HepG2 (cell line): ENCODE measurements at places on chromosomes 6 and 20. TPM values are rescaled to one million over a fixed set of nuclear protein-coding genes. Genes with fewer than 3 reads are reported as not detected.

SEL1L2 gene
- total RNA-seq: not detected in 2 replicates

STK38 gene
- total RNA-seq: 20.7 and 25.5 TPM in 2 replicates

JPH2 gene
- not detected in 2 replicates for total RNA-seq

C6orf132 gene
- total RNA-seq: 1.5 and 3.0 TPM in 2 replicates

THBD gene
- total RNA-seq: not detected in 2 replicates

BNIP5 gene
- not detected in 2 replicates for total RNA-seq

DNA sequence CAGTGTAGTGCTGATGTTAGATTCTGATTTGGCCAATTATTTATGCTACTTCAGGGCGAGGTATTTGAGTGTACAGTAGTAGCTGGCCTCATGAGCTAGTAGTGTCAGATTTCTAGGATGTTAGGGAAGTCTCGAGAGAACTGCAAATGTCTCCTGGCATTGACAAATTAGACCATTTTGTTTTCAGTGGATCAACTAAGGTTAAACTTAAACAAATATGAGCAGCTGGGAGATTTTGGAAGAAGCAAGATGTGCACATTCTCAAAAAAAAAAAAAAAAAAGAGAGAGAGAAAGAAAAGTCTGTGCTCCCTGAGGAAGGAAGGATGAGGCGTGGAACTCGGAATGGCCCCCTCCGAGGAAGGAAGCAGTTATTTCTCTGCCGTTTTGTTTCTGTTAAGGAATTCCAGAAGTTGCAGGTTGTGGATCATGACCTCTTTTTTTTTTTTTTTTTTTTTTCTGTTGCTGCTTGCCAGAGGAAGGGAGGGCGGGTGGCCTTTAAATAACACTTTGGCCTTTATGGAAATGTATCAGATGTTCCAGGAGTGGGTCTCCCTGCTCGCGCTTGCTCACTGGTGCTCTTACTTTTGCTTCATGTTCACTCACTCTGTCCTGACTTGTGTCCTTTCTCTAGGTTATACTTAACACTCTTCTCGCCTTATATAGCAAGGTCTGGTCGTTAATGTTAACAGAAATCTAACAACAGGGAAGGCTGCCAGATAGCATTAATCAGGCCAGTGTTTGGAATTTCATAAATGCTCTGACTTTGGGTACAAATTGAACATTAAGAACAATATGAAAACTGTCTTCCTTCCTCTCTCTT is 124.4 kb downstream of the TCP11 start:
- DNase-seq: no peak

DNA sequence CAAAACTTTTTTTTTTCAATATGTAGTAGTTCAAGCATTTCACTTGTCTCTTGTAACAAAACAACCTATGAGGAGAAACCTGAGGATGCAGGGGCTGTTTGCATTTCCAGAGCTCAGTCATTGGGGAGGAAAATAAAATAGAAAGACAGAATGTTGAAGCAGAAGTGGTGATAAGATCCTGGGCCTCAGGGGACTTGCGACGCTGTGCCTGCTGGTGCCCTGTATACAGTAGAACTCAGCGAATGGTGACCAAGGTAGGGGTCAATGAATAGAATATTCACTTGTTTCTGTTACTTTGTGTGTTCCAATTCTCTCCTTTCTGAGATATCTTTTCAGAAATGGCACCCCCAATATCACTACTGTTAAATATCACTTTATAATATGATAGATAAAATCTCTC is 271.6 kb downstream of the FARS2 start:
- no peak for DNase-seq

GRCh38 chr6:65787787-65788186 is 80.8 kb upstream of the EYS start:
- no peak for DNase-seq

DNA sequence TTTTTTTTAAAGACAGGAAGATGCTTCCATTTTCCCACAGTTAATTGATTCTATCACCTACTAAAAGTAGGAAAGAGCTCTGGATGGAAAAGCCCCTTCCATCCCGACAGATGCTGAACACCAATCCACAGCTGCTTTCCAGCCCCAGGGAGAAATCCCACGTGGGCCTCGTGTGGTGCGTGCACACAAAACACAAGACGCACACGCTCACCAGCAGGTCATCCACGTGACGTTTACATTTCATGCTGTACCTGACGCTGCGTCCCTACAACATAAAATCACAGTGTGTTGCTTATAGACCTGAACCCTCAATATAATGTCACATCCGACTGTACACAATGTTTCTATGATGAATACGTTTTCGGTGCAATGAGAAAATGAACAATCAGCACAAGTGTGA is 50.2 kb upstream of the DACT2 start:
- DNase-seq: no peak

GRCh38 chr6:25596928-25597818 is 54.8 kb upstream of the SCGN start:
- DNase-seq: peak; percentile 14

DNA sequence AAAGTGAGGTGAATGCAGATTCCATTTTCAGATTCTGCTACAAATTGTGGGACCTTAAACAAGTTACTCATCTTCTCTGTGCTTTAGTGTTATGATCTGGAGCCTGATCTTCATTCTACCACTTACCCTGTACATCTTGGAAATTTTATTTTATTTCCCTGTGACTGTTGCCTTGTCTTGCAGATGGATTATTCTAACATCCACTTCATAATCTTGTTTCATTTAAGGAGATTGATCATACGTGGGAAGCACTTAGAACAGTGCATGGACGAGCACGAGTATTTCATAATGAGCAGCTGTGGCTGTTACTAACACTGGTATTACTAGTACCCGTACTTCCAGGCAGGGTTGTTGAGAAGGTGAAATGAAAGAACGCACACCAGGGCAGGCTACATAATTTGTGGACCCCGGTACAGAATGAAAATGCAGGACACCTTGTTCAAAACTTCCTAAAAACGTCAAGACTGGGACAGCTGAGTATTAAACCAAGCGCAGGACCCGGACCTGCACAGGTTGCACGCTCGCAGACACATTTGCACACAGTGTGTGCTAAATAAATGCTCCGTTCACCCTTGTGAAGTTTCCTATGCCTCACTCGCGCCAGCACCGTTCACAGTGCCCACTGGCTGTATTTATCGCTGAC is 535 bp upstream of the CCDC170 start:
- DNase-seq: no peak
